Inflammatory macrophage treated with lipopolysaccharide for 4 hours (primary cell): ENCODE measurements at places on chromosomes 3 and 15.

DNA sequence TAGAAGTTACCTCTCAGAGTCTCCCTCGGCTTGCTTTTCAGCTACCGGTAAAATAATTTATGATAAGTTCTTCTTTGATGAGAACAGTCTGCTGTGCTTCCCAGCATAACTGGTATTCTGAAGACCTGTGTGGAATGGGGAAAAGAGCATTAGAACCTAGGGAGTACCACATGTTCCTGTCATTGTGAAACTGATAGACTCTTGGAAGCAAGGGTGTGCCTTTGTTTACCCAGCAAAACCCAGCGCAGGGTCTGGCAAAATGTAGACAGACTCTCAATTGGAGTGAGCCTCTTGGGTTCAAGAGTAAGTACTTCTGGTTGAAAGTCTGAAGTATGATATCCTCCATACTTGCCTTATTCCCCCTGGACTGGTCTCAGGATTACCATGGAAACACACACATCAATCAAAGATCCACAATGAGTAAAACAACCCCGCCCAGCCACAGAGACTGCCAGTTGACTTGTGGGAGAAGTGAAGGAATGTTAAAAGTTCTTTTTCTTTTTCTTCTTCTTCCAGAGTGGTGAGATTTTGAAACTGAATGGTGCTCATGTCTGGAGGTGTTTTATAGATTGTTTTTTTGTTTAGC is 652.4 kb upstream of the NAALADL2 start:
- no peak for DNase-seq

DNA sequence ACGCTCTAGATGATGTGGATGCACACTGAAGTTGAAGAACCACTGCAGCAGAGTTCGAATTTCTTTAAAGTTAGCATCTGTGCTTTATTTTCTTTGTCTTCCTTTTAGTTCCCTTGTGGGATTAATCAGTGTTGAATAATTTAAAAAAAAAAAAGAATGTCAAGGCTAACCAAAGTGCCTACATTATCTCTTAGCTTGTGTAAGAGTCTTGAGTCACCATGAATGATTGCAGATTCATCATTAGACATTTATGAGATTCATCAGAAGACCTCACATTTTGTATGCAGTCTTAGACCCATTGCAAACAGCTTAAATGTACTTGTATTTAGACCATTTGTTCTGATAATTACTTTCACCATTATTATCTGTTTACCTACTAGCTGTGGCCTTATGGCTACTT is 182.2 kb downstream of the FNDC3B start:
- DNase-seq = peak; percentile 67

DNA sequence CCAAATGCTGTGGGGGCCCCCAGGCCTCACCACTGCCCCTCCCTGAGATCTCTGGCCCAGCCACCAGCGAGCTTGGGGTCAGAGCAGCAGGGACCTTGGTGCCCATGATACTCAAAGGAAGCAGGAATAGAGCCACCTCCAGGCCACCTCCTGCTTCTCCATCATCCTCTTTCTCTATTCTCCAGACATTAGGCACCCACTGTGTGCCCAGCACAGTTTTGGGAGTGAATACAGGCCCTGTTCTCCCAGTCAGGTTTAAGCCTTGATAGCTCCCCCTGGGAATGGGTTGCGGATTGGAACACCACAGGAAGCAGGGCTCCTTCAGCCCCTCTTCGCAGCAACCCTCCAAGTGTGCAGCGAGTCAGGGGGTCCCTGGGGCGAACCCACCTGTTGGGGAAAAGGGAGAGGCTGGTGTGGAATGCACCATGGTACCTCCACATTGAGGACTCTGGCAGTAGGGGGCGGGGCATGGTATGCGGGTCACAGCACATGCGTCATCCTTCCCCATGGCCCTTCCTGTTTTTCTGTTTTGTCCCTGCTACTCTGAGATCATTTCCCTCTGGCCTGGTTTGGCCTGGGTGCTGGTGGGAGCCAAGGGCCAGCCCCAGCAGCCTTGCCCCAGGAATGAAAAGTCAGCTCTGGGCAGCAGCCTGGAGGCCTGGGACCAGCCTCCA is 14.2 kb upstream of the SEMA3B start:
- DNase-seq = peak; percentile 90

- peak; percentile 90 for DNase-seq
Measured at GRCh38 chr15:71294911-71295602, 179.8 kb downstream of the THSD4 start.

DNA sequence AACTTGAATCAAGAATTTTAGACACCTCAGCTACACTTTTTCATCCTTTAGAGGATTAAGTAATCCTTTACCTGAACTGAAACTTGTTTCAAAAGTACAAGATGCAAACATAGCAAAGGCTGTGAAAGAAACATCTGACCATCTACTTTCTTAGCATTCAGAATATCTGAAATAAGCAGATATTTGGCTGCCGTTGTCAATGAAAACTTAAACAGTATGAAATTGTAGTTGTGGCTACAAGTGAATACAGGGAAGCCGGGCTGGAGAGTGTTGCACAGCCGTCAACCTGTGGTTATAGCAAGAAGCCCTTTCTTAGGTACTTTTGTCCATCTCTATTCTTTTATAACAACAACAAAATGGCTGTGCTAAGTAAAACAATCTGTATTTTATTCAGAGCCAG is 6.9 kb upstream of the CX3CR1 start:
- DNase-seq = no peak

- peak; percentile 33 for DNase-seq
Measured at GRCh38 chr15:88982304-88982945, 69.2 kb upstream of the MFGE8 start.

- DNase-seq = no peak
Measured at GRCh38 chr3:113910966-113911365, 36.8 kb upstream of the ZDHHC23 start.

GRCh38 chr15:43828061-43828657 is 1.4 kb downstream of the WDR76 start:
- no peak for DNase-seq

DNA sequence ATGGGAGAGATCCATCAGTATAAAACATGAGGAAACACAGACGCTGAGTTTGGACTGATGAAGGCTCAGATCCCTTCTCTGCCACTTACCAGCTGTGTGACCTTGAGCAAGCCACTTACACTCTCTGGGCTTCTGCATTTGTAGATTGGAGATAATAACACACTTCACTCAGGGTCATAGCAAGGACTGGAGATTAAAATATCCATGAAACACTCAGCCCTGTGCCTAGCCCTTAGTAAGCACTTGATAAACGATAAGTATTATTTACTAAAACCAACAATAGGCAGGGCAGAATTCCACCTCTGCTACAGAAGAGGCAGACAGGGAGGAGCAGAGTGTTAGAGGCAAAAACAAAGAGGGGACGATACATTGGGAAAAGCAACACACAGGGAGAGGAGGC is 420.5 kb upstream of the WNT5A start:
- no peak for DNase-seq

- DNase-seq = no peak
Measured at GRCh38 chr15:33494306-33494705, 183.5 kb downstream of the RYR3 start.

- DNase-seq = no peak
Measured at GRCh38 chr3:151600783-151601182, 132.9 kb upstream of the AADACL2 start.

- DNase-seq = no peak
Measured at GRCh38 chr15:93570527-93570926, 481.5 kb upstream of the RGMA start.

GRCh38 chr15:75672646-75673425 is 25.1 kb downstream of the SNX33 start:
- no peak for DNase-seq

- DNase-seq = no peak
Measured at GRCh38 chr15:90813796-90814190, 54.6 kb upstream of the FURIN start.

DNA sequence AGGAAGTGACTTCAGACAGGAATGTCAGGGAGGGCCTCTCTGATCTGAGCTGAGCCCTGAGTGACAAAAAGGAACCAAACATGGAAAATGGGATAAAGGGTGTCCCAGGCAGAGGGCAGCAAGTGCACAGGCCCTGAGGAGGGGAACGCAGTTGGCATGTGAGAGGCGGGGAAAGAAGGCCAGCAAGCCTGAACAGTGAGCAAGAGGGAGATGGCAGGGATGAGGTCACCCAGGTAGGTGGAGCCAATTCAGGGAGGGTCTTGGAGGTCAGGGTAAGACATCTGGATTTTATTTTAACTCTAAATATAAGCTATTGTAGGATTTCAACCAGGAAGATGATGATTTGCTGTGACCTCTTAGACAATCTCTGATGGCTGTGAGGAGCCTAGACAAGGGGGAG is 167.7 kb downstream of the LRTM1 start:
- DNase-seq = no peak

- no peak for DNase-seq
Measured at GRCh38 chr15:100919481-100920405, 586 bp downstream of the LRRK1 start.

DNA sequence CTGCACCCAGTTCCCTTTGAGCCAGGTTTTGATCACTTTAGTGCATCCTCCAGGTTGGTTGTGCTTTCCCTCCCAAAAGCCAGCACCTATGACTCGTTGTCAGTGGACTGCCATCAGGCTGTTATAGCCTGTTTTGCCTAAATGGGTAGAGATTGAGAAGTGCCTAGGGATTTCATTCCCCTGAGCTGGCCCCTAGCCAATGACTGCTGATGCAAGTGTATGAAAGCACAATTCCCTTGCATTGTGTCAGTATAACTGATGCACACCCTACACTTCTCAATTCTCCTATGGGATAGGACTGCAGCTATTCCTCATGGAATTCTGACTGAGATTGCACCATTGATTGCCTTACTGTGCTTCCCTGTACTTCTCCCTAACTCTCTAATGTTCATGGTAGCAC is 102.1 kb upstream of the ARPP21 start:
- no peak for DNase-seq

GRCh38 chr3:54343495-54343894 is 221.1 kb downstream of the CACNA2D3 start:
- DNase-seq = no peak

DNA sequence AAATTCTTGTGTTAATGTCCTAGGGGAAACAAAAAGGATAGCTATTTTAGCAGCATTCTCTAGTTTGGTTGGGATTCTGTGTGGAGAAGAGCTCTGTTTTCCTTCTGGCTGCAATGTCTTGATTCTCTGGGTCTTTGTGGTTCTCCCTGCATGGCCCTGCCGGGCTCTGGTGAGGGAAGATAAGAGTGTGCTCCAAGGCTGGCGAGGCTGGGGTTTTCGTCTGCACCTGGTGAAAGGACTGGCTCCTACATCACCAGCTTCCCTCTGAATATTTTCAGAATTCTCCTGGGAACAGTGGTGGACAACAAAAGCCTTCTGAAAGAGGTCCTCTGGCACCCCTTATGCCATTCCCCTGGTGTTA is 38.1 kb upstream of the SFMBT1 start:
- DNase-seq = no peak

DNA sequence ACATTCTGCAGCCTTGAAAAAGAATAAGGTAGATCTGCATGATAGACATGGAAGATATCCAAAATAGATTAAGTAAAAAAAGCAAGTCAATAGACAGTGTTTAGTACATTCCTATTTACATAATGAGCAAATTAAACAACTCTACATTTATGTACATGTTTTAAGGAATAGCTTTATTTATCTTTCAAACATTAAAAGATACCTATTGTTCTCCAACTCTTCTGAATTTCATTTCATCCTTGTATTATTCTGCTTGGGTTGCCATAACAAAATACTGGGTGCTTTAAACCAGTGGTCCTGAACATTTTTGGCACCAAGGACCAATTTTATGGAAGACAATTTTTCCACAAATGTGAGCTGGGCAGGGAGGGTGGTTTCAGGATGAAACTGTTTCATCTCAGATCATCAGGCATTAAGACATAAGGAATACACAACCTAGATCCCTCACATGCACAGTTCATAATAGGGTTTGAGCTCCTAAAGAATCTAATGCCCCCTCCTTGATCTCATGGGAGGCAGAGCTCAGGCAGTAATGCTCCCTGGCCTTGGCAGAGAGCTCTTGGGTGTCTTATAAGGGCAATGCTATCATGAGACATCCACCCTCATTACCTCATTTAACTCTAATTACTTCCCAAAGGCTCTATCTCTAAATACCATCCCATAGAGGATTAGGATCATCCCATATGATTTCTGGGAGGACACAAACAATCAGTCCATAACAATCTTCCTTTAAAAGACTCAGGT is 6.8 kb upstream of the KATNBL1 start:
- no peak for DNase-seq

- no peak for DNase-seq
Measured at GRCh38 chr3:150751781-150752263, 11.1 kb downstream of the SIAH2 start.

DNA sequence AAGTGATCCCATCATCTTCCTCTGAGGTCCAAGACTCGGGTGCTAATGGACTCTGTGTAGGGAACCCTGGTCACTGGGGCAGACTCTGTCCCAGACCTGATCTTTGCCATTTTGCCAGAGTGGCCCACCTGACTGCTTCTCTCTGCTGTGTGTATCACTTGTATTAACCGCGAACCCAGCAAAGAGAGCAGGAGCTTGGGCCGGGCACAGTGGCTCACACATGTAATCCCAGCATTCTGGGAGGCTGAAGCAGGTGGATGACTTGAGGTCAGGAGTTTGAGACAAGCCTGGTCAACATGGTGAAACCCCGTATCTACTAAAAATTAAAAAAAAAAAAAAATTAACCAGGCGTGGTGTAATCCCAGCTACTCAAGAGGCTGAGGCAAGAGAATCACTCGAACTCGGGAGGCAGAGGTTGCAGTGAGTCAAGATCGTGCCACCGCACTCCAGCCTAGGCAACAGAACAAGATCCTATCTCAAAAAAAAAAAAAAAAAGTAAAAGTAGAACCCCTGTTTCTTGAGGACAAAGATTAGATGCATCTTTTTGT is 32.9 kb upstream of the CYP11A1 start:
- DNase-seq = no peak

DNA sequence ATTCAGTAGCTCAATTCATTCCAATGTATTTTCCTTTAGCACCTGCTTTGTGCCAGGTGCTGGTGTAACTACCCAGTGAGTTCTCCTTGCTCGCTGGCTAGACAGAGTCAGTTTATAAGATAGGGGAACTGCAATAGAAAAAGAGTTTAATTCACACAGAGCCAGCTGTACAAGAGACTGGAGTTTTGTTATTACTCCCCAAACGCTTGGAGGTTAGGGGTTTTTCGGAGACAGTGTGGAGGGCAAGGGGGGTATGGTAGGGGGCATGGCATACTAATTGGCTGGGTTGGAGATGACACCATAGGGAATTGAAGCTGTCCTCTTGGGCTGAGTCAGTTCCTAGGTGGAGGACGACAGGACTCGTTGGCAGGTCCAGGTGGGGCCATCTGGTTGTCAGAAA is 5.4 kb upstream of the CFAP91 start:
- DNase-seq = no peak

GRCh38 chr3:72814308-72814707 is 33.9 kb downstream of the SHQ1 start:
- no peak for DNase-seq

- peak; percentile 45 for DNase-seq
Measured at GRCh38 chr3:51371943-51372557, 13.0 kb upstream of the MANF start.

- no peak for DNase-seq
Measured at GRCh38 chr3:9800529-9800928, 7.6 kb downstream of the ARPC4 start.
